ENCODE measurements at places on chromosomes 6 and 20. TPM values are rescaled to one million over a fixed set of nuclear protein-coding genes. Genes with fewer than 3 reads are reported as not detected.

TTLL9 gene
- not detected for total RNA-seq

ENTPD6 gene
- 102 TPM for total RNA-seq

ADAM33 gene
- total RNA-seq = 3.0 TPM

PROKR2 gene
- not detected for total RNA-seq

B4GALT5 gene
- 28.0 TPM for total RNA-seq

HAO1 gene
- total RNA-seq = not detected

RSPO3 gene
- total RNA-seq = 1.8 TPM

DNA sequence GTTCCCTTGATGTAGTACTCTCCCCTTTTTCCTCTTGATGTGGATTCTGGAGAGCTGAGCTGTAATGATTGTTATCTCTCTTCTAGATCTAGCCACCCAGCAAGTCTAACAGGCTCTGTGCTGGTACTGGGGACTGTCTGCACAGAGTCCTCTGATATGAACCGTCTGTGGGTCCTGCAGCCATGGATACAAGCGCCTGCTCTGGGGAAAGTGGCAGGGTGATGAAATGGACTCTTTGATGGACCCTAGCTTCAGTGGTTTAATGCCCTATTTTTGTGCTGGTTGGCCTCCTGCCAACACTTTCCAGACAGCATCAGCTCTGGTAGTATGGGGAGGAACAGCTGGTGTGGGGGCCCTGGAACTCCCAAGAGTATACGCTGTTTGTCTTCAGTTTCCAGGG is 216.3 kb downstream of the ADGRG6 start:
- DNase-seq = no peak

- no peak for DNase-seq
Observed at GRCh38 chr6:109342506-109342905, 39.8 kb downstream of the CD164 start.

DNA sequence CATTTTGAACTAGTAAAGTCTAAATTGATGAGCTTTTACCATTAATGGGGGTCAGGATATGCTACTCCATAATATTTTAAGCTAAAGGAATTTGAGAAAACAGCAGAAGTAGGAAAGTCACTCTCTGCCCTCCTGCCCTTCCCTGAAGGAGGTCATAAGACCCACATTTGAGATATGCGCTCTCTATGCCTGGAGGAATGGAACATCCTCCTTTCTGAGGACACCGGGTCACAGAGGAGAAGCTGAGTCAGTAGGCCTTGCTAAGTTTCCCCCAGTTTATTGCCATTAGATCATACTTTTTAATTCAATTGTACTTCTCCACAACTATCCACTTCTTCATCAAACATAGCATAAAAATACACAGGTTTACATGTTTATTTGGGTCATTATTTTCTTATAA is 40.3 kb downstream of the AKAP7 start:
- DNase-seq = no peak

GRCh38 chr6:45789238-45789637 is 226.4 kb downstream of the CLIC5 start:
- no peak for DNase-seq

- DNase-seq = no peak
Observed at GRCh38 chr6:149166336-149166735, 151.2 kb upstream of the TAB2 start.

GRCh38 chr6:166277018-166277417 is 31.2 kb downstream of the PRR18 start:
- DNase-seq = no peak

GRCh38 chr6:13058051-13058450 is 270.3 kb downstream of the TBC1D7 start:
- DNase-seq = no peak

GRCh38 chr20:58595167-58595566 is 55.9 kb upstream of the STX16 start:
- DNase-seq = no peak

GRCh38 chr20:37480919-37481318 is 40.1 kb upstream of the NNAT start:
- no peak for DNase-seq

DNA sequence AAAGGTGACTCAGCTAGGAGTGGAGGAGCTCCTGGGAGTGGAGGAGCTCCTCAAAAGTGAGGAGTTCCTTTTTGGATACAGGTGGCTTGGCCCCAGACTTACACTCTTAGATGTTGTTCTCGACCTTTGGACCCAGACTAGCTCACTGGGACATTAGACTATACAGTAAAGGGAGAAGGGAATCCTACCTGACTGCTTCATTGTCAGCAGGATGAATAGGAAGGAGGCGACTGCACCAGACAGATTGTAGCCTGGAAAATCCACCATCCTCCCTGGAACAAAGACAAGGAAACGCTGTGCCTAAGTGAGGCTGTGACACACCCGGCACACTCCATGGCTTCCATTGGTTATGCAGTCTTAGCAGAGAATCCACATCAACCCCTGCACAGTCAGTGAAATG is at the start of gene BTNL2:
Gene BTNL2, minus strand, starts transcription at position 325 of the 400 bp plus-strand sequence. Its CDS starts 58 bp downstream, at position 267.
- no peak for DNase-seq

GRCh38 chr6:106056746-106057390 is 29.3 kb upstream of the PRDM1 start:
- no peak for DNase-seq

GRCh38 chr6:91167846-91168245 is 581.0 kb upstream of the MAP3K7 start:
- DNase-seq = no peak

DNA sequence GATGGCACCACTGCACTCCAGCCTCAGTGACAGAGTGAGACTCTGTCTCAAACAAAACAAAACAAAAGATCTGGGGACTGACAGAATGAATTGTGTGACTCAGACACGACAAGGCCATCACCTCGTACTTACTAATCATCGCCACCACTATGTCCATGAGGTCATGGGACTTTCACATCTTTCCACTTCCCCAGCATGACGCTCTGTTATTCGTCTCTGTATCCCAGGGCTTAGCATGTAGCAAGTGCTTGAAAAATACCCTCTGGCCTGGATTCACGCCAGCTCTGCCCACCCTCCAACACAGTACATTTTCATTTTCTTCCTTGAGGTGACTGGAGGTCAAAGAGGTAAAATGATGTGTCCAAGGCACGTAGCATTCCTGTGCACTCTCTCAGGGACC is 27.8 kb downstream of the FGD2 start:
- no peak for DNase-seq

- DNase-seq = no peak
Observed at GRCh38 chr6:44451803-44452695, 64.5 kb downstream of the CDC5L start.

DNA sequence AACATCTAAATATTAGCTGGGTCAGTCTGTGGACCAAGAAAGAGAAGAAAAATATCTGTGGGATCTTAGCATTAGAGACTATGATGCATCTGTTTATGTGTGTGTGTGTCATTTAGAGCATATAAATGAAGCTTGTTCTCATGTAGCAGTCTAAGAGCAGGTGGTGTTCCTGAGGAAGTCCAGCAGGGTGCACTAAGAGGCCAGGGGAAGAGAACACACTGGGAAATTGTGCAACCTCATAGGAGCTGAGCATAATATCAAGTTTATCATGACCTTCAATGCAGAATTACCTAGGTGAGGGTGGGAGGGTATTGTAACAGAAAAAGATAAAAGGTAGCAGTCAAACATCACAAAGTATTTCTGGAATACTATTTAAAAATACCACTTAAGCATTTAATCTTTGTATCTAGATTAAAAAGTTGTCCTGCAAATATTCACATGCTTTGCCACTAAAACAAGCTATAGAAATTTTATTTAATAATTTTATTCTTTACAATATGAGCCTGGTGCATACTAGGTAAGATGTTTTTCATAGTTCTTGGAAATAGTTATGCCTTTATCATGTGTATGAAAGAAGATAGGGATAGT is 80.5 kb downstream of the SMPDL3A start:
- DNase-seq = no peak

DNA sequence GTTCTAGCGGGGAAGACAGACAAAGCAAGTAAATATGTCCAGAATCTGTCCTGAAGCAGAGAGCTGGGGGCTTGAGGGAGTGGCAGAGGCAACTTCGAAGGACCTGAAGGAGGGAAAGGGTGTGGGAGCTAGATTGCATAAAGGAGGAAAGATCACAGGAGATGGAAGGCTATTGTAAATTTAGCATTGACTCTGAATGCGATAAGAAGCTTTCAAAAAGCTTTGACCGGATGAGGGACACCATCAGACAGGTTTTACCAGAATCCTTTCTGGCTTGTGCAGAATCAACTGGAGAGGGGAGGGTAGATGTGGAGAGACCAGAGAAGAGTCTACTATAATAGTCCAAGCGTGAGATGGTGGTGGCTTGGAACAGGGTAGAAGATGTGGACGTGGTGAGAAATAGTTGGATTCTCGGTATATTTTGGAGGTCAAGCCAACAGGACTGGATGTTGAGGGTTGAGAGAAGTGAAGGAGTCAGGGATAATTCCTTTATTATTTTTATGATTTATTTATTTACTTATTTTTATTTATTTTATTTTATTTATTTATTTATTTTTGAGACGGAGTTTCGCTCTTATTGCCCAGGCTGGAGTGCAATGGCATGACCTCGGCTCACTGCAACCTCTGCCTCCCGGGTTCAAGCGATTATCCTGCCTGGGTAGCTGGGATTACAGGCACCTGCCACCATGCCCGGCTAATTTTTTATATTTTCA is 19.9 kb upstream of the RIPOR3 start:
- no peak for DNase-seq

DNA sequence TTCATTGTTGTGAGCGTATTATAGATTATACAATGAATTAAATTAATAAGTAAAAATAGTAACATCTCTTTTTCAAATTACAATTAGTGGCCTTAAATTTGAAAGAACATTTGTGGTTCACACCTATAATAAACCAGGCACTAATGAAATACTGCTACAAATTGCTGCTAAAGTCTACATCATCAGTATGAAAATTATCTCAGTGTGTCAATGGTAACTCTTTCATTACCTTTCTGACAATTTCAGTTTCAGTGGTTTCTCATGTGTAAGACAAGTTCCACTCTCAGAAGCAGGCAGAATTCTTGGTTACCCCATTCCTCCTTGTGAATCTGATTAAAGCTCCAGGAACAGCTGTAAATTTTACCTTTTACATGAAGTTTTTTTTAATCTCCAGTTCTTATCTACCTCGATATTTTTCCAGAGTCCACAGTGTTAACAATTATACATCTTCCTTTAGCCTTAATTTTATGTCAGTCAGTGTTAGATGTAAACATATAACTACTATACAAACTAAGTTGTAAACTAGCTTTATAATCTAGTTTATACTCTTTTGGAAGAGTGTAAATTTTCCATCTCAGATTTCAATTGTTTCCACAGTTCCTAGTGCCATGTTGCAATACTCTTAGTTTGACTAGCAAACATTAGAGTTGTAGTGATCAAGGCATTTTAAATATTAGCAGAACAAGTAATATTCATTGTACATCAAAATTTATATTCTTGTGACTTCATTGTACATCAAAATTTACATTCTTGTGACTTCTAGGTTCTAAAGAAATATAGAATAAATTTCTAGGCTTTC is 1038.4 kb downstream of the EPHA7 start:
- no peak for DNase-seq

DNA sequence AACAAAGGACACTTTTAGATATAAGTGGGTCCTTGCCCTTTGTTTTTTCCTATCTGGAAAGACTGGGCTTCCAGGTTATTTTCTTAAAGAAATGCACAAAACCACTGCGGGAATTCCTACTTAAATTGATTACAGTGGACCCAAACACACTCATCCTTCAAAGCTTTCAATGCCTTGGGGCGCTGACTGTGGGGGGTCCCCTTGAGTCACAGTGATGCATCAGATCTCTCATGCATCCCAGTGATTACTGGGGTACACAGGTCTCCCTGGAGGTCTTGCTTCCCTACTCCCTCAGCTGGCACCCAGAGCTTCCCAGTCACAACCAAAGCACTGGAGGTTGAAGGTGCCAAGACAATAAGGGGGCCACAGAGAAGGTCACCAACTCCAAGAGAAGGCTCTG is 20.7 kb downstream of the ABHD12 start:
- DNase-seq = peak; percentile 35

DNA sequence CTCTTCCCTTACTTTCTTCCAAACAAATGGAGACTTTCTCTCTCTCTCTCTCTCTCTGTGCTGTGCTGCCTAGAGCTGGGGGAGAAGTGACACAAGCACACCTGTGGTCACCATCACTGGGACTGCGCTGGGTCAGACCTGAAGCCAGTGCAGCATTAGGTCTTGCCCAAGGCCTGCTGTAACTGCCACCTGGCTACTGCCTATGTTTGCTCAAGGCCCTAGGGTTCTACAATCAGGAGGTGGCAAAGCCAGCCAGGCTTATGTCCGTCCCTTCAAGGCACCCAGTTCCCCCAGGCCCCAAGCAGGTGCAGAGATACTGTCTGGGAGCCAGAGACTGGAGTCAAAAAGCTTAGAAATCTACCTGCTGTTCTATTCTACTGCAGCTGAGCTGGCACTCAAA is 49.4 kb upstream of the TOP1 start:
- no peak for DNase-seq

GRCh38 chr6:163641706-163642105 is 227.2 kb downstream of the QKI start:
- peak; percentile 53 for DNase-seq

GRCh38 chr20:31760519-31761240 is 21.6 kb downstream of the TPX2 start:
- no peak for DNase-seq

DNA sequence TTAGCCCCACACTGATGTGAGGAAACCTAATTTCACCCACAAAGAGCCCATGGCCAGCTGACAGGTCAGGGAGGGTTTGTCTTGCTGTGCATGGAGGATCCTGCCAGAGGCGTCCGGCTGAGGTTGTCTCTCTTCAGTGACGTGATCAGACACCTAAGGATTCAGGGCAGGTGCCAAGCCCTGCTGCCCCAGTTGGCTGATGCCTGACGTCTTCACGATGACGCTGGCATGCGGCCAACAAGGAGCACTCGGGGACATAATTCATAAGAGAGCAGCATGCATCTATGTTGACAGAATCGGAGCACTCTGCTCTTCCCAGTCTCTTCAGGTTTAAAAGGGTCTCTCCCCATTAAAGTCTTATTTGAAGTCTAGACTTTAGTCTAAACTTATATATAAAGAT is 47.8 kb downstream of the PSMB1 start:
- DNase-seq = no peak

DNA sequence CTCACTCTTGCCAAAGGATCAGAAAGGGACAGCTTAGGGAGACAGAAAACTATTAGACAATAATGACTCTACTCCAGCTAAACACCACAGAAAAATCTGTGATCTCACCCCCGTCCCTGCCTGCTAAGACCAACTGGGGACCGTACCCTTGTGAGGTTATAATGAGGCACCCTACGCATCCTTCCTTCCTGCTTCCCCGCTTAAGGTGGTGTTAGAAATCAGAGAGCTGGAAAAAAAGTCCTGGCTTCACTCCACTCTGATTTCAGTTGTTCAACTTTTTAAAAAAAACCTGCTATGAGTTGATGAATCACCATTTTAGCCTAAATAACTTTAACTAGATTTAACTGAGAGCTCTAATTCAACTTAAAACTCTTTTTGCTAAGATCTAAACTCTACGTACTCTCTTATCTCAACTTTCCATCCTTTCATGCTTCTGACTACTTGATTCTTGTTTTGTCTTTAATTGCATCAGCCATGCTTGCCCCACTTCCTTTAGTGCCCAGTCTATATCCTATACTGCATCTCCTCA is 35.8 kb upstream of the TMEM14A start:
- no peak for DNase-seq
